ENCODE measurements at places on chromosomes 3 and 15.

GRCh38 chr3:194824100-194824499 is 138.4 kb downstream of the FAM43A start:
- DNase-seq: no peak

DNA sequence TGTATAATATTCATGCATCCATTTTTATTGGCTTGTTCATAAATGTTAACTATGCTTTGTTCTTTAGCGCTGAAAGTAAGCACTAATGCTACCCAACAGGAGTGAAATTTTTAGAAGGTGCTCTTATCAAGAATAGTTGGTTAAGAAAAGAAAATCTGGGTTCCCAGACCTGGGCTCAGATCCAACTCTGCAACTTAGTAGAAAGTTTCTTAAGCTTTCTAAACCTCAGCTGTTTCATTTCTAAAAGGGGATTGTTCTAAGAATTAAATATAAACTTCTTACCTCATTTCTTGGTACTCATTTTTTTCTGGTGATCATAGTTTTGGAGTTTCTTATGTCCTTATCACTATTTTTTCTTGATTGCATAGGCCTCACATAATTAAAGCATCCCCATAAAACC is 12.1 kb downstream of the ARPP21 start:
- no peak for DNase-seq

DNA sequence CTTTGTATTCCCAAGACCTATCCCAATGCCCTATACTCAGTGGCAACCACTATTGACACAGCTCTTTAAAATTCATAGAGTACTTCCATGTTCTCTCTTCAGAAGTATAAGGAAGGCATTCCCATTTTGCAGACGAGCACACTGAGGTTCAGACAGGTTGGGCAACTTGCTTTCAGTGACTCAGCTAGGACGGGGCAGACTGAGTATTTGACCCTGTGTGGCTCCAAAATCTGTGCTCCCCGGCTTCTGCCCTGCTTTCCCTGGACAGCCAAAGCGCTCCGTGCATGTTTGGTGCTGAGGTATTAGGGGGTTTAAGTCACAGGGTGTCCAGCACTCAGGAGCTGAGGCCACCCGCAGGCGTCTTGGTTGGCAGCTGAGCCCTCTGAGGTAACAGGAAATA is 59.5 kb downstream of the CEMIP start:
- no peak for DNase-seq

DNA sequence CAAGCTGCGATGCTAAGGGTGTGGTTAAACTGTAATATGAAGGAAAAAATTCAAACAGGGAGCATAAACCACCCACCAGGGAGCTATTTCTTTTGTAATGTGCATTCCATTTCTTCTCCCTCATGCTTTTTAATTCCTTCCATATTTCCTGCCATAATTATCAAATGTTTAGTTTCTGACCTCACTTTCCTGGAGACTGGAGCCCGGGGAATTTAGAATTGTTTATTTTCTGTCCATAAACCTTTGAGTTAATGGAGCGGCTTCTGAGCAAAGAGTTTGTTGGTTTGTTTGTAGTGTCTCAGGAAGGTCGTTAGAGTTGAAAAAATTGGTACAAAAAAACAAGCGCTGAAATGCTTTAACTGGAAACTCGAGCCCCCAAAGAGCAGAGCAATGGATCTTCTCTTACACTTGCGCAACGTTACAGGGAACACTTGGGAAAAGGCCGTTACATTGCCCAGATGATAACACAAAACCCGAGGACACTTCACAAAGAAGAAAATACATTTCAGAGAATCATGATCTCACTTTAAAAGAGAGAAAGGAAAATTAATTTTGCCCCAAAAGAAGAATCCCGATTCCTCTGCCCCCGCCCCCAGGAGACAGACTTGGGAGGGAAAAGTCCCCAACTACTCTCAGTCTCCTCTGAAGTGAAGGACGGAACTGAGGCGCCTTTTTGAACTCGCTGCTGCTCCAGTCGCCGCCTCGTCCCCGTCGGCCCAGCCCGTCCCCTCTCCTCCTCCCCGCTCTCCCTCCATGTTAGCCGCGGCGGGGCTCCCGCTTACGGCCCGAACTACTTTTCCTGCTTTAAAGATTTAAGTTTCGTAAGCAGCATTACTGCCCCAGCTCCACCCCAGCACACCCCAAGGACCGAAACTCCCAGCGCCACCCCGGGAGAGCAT is 842 bp downstream of the FSTL1 start:
- DNase-seq: no peak

DNA sequence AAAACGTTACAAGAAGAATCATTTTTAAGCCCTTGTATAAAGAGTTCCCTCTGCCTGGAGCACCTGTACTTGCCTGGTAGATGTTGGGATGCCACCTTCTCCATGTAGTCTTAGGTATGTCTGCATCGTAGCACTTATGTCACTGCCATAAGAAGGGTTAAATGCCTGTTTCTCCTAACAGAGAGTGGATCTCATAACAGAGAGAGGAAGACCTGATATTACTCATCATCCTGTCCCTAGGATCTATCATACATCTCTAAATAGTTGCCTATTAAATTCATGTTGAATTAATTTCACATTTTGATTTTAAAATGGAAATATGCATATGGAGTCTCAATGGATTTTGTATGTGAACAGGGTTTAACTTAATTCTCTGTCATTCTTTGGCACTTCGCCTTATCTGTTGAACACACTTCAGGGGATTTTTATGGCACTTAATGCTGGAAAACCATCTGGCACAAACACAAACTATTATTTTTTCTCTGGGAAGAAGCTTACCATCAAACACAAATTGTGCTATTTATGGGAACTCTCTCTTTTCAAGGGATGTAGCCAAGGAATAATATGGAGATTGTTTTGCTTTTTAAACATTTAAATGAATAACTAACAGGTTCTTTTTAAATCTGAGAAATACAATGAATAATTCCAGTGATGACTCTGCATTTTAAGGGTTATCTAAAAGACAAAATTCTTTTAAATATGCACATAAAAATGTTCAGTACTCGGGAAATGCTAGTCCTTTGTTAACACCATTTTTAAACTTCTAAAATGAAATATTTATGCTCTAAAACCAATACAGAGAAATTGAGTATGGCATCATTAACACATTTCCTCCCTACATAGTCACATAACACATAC is 230.7 kb downstream of the ZNF385D start:
- no peak for DNase-seq

DNA sequence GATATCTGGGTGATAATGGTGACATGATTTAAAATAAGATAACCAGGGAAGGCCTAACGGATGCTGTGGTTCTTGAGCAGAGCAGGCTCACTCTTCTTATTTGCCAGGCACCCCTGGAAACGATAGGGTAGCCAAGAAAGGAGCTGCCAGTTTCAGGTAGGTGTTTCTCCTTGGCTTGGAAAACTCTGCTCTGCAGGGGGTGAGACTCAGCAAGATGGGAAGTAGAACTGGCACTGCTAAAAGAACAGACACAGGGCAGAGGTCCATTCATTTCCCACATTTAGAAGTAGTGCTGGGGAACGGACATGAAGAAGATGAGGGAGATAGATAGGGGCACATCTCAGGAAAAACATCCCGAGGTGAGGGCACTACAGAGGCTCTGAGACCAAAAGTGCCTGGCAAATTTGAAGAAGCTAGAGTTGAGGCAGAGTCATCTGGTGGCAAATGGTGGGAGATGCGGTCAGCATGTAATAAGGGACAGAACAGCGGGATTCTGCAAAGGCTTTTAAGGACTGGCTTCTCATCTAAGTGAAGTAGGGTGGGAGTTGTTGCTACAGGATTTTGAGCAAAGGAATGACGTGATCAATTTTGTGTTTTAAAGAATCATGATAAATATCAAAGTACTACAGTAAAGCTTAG is 323.4 kb upstream of the PLSCR5 start:
- no peak for DNase-seq

DNA sequence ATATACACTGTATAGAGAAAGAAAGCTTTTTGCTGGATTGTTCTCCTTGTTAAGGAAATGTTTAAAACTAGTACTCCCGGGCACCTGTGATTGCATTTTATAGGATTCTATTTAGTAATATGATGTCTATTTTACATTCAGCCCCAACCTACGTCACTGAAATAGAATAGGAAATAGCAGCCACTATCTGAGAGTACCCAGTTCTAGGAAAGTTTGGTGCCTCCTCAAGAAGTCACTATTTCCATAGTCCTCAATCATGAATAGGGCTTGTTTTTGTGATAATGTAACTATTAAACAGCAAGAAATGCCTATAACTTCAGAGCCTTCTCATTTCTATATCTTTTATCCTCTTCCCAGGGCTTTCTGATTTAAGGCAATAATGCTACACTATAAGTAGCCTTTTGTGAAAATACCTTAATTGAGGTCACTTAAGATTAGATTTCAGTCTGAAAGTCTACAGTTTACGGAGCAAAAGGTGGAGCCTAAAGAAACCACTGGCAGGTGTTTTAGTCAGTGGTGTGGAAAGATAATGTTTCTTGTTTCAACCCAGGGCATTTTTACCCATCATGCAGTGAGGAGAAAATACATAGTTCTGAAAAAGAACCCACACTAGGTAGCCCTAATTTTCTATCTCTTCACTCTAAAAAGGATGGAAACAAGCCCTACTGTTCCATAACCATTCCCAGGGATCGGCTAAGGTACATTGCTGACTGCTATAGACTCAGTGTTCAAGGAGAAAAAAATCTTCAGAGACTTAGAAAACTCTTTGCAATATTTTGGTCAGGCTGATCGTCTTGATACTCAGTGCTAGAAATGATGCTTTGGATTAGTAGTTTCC is 38.7 kb downstream of the TIGIT start:
- DNase-seq: peak; percentile 45

DNA sequence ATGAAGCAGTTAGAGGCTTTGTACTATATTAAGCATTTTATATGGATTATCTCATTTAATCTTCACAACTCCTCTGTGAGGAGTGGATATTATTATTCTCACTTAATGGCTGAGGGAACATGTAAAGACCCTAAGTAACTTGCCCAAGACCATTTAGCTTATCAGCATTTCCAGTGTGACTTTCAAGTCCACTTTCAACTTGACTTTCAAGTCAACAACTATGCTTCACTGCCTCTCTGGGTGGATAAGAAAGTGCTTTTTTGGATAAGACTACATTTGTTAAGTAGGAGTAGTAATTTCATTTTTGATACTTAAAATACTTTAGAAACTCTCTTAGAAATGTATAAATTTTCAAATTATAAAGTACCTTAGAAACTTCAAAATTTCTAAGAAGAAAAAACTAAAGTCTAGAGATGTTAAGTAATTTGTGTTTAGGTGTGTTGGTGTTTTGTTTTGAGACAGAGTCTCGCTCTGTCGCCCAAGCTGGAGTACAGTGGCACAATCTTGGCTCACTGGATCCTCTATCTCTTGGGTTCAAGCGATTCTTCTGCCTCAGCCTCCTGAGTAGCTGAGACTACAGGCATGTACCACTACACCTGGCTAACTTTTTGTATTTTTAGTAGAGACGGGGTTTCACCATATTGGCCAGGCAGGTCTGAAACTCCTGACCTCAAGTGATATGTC is 71.8 kb downstream of the MINDY2 start:
- DNase-seq: no peak

DNA sequence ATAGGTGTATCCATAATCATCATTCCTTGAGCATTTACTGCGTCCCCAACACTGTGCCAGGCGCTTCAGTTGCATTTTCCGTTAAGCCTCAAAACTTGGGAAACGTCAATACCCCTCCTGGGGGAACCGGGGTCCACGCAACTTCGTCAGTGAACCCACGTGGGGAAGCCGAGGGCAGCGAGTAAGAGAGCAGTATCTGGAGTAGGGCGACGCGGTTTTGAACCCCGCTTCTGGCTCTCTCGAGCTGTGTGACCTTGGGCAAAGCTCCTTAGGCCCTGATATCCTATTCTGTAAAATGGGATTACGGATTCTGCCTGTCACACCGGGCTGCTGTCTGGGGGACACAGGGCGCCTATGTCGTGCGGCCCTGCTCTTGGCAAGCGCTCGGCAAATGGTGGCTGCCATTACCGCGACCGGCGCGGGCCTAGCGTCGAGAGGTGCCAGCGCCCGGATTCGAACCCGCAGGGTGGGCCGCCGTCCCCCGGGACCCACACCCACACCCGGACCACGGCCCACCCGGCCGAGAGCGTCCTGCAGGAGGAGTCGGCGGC is 590 bp downstream of the POLG start:
- DNase-seq: no peak

GRCh38 chr3:643376-643775 is 446.8 kb downstream of the CHL1 start:
- no peak for DNase-seq

- peak; percentile 54 for DNase-seq
Measured at GRCh38 chr3:46440531-46441294, 24.0 kb downstream of the LTF start.

DNA sequence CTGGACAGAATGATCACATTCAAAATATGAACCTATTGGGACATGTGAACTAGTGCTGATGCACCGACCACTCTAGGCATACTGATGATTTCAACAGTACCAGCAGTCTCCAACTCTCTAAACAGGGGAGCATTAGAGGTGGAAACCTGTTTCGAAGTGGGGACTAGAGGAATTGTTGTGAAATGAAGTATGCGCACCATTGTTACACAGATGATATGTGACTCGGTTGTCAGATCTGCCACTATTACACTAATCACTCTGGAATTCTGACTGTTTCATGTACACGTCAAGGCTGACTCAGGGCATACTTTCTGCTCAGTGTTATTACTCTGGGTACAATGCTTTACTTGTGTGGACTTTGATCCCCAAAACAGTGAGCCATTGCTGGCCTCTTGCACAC is 198.2 kb upstream of the UBE2E2 start:
- DNase-seq: no peak

- DNase-seq: peak; percentile 53
Measured at GRCh38 chr3:46693892-46694226, 380 bp upstream of the ALS2CL start.
